ENCODE measurements at places on chromosomes 13 and 19.

DNA sequence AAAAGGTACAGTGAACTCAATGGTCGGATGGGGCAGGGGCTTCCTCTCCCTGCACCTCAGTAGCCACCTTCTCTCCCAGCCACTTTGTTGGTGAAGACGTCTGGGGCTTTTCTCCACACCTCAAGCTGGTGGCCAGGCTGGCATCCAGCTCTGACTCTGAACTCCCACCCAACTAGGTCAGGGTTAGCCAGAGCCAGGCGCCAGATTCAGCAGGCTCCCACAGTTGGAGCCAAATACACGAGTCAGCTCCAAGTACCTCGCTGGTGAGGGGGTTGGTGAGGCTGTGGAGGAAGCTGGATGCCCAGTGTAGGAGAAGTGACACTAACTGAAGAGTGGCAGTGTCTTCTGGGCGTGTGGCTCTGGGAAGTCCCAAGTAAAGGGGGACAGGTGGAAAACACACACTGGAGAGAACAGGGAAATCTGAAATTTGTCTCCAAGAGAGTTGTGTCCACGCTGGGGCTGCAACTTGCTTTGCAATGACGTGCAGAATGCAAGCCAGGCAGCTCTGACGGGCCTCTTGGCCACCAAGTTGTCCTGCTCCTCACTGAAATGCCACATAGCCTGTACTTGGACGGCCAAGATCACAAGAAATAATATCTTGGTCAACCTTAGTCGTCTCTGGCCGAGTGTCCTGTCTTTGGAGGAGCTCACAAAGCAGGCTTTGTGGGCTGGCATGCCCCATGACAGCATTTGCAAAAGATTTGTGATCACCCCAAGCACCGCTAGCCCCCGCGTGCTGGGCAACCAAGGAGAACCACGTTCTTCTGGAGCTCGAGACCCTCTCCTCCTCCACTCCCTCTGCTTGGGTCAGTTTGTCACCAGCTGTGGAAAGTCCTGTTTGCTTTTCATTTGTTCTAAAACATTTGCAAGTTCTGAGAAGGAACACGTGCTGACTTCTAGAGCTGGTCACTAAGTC is 18.1 kb downstream of the SLC7A1 start:
- DNase-seq, result no peak

DNA sequence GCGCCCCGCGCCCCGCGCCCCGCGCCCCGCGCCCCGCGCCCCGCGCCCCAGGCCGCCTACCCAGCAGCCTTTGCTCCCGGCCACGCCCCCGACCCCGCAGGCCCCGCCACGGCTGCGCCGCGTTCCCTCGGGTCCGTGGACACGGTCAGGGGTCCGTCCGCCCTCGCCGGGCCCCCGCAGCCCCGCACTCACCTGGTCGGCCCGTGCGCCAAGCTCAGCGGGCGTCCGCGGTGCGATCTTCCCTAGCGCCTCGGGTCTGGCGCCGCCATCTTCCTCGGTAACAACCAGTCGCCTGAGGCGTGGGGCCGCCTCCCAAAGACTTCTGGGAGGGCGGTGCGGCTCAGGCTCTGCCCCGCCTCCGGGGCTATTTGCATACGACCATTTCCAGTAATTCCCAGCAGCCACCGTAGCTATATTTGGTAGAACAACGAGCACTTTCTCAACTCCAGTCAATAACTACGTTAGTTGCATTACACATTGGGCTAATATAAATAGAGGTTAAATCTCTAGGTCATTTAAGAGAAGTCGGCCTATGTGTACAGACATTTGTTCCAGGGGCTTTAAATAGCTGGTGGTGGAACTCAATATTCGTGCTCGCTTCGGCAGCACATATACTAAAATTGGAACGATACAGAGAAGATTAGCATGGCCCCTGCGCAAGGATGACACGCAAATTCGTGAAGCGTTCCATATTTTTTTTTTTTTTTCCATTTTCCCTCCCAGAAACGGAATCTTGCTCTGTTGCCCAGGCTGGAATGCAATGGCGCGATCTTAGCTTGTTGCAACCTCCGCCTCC is at the start of the genes MED16 and RNU6-9:
Gene MED16 (minus strand): TSS at position 294 of the 796 bp plus-strand sequence. CDS start 2,056 bp downstream, outside the sequence.
Gene RNU6-9 (plus strand): TSS at position 591 of the 796 bp plus-strand sequence.
- peak; percentile 92 for DNase-seq

DNA sequence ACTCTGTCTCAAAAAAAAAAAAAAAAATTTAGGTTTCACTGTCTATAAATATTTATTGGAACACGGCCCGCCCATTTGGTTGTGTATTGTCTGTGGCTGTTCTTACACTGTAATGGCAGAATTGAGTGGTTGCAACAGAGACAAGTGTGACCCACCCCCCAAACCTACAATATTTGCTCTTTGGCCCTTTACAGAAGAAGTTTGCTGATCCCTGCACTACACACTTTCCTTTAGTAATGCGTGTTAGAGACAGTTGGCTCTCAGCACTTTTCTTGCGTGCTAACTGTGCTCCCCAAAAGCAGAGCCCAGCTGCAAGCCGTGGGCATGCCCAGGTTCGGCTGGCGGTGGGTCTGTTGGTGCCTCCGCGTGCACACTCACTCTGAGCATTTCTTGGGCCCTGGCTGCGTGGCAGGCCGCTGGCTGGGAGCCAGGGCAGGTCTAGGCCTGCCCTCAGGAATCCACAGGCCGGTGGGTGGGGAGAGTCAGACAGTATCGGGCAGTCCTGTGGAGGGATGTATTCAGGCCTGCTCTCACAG is 72.6 kb downstream of the SIPA1L3 start:
- no peak for DNase-seq

DNA sequence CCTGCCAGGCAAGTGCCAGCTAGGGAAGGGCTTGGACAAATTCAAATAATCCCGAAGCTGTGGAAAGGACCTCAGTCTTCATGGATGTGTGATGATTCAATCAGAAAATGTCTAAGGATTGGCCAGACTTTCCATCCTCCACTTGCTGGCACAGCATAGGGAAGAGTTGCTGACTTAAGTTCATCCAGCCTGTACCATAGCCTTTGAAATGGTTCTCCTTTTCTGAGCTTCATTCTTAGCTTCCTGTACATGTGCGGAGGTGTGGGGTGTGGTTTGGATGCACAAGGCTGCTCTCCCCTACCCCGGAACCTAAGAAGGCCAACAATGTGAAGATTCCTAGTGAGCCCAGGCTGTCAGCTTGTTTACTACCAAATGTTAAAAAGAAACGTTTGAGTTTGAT is 959 bp upstream of the IGFL3 start:
- DNase-seq, result no peak

DNA sequence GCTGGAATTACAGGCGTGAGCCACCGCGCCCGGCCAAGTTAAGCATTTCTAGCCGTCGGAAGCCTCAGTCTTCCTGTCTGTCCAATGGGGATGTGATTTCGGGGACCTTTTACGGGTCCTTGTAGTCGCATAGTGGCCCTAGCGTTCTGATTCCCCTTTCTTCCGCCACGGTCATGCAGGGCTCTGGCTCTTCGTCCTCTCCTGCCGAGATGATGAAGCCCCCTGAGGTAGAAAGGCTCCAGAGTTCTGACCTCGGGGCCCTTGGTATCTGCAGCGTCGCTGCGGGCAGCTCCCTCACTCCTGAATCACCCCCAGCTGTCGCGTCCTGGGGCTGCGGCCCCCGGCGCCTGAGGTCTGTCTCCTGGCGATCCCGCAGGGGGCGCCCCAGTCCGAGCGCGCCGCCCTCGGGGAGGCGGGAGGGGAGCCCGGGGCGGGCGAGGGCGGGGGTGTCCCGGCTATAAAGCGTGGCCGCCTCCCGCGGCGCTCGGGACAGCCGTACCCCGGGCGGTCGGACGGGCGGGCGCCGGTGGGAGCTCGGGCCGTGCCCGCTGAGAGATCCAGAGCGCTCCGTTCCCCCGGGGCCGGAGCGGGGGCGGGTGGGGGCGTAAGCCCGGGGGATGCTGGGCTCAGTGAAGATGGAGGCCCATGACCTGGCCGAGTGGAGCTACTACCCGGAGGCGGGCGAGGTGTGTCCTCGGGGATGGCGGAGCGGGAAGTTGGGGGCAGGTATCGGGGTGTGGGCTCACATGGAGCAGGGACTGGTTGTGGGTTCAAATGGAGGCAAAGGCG is at the start of gene FOXA3:
Gene FOXA3 (plus strand): TSS at position 487 of the 789 bp plus-strand sequence. CDS start 131 bp downstream, at position 618.
- DNase-seq, result no peak

GRCh38 chr19:19139876-19140229 is 1.6 kb upstream of the TMEM161A start:
- DNase-seq, result no peak

- DNase-seq, result peak; percentile 39
Observed at GRCh38 chr13:98143601-98144026, 720 bp downstream of the FARP1 start.

- no peak for DNase-seq
Observed at GRCh38 chr13:50130123-50130946, 115.1 kb downstream of the KCNRG start.

- no peak for DNase-seq
Observed at GRCh38 chr19:31139871-31140505, 209.2 kb downstream of the TSHZ3 start.

GRCh38 chr13:110576070-110576394 is 14.5 kb upstream of the RAB20 start:
- no peak for DNase-seq

DNA sequence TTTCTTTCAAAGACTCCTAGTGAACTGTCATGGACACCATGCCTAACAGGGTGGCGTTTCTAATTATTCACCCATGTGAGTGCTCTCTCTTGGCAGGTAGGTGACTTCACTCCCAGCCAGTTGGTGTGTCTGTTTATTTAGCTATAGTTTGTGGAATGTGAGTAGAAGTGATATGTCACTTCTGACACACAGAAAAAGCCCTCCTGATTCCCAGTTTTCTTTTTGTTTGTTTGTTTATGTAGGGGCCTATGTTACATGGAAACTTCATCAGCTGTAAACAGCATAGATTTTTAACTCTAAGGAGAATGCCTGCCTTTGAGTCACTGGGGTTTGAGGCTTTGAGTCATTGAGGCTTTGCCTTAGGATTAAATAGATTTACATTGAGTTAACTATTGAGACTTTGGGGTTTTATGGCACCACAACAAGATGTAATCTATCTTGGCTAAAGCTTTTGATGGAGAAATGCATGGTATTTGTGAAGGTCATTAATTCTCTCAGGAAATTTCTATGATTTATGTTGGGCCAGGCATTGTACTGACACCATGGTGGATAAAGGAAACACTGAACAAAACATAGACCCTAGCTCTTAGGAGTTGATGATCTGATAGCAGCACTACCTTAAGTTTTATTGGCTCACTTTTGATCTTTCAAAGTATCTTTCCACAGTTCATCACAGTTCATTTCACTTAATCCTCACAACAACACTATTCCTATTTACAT is 45.3 kb downstream of the UFM1 start:
- DNase-seq, result no peak

DNA sequence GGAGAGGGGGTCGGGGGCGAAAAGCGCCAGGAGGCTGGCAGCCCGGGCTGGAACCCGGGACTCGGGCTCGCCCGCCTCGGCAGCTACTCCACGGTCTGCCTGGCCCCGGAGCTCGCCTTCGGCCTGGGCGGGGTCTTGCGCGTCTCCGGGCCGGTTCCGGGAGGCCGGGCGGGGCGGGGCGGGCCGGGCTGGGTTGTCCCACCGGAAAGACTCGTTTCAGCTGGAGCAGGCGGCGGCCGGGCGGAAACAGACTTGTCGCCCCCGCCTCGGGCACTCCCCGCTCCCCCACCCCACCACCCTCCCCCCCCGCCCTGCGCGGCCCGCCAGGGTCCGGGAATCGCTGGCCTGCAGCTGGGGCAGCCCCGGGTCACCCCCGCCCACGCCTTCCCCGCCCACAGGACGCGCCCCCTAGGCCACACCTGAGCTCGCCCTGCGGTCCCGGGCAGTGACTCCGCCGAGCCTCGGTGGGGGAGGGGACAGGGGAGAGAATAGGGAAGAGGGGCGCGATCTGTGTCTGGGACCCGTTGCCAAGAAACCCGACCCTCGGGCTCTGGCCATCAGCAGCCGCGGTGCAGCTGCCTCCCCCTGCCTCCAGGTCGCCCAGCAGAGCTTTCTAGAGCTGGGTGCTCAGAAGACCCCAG is 109.4 kb downstream of the KCTD15 start:
- DNase-seq, result peak; percentile 80

GRCh38 chr19:35329323-35329722 is 336 bp downstream of the CD22 start:
- no peak for DNase-seq

DNA sequence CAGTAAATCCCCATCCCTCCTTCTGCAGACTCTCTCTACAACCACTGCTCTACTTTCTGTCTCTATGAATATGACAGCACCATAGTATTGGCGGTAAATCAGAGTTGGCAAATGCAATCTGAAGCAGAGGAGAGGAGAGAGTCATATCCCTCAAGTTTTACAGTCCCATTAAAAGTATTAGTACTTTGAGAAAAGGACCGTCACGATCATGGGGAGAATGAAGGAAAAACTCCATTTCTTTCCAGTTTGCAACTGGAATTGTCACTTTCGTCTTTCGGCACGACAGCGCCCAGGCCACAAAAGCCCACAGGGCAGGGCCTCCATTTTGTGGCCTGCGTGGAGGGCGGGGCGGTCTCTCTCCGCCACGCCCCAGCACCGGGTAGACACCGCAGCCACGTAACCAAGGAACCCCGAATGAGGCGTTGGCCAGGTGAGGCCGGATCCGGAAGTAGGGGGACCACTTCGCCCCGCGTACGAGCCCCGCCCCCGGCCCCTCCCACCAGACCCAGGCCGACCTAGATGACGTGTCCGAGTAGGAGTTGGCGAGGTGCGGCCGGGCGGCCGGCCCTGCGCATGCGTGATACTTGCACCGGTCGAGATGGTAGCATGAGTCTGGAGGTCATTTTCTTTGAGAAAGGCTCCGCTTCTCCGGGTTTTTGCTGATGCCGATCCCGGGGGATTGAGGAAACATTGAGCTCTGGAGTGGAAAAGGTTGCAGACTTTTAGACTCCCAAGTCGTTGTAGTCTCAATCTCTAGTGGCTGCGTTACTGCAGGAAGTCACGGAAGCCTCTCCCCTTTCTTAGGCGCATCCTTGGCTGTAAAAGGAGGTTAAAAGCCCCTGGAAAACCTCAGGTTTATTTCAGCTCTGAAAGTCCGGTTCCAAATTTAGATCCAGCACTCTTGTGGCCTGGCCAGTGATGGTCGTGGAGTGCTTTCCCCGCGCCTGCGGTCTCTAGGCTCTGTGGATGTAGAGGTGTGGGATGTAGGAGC is 2.8 kb upstream of the TM9SF2 start:
- DNase-seq, result peak; percentile 97

DNA sequence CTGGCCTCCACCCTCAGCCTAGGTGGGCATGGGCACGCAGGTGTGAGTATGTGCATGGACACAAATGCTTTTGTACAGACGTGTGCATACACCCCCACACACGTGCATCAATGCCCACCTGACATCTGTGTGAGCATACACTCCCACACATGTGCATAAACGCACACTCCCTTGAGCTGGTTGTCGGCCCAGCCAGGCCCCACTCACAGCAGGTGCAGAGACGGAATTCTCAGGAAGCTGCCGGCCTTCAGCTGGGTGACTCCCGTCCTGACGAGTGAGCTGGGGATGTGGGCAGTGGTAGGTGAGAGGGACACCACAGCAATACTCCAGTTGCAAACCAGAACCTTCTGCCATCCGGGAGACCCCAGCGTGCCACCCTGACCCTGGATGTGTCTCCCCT is 1.0 kb downstream of the LGI4 start:
- no peak for DNase-seq

- no peak for DNase-seq
Observed at GRCh38 chr19:46579361-46579879, 21.7 kb upstream of the CALM3 start.
